ENCODE measurements at places on chromosomes 12 and 14.

- DNase-seq, result no peak
Observed at GRCh38 chr14:79254069-79254775, 957.1 kb downstream of the DIO2 start.

DNA sequence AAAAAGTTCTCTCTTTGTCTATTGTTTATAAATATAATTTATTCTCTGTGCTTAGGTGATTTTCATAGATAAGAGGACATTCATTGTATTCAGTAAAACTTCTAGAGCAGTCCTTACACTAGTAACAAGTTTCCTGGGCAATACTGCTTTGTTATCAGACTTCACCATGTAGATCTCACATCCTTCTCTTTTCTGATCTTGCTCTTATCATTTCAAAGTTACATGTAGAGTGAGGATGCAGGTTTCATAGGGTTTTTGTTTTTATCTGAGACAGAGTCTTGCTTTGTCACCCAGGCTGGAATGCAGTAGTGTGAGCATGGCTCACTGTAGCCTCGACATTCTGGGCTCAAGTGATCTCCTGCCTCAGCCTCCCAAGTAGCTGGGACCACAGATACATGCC lies 789.5 kb downstream of the DIO2 start:
- DNase-seq, result no peak

- peak; percentile 68 for DNase-seq
Observed at GRCh38 chr12:6946033-6946919, 2.5 kb downstream of the C12orf57 start.

DNA sequence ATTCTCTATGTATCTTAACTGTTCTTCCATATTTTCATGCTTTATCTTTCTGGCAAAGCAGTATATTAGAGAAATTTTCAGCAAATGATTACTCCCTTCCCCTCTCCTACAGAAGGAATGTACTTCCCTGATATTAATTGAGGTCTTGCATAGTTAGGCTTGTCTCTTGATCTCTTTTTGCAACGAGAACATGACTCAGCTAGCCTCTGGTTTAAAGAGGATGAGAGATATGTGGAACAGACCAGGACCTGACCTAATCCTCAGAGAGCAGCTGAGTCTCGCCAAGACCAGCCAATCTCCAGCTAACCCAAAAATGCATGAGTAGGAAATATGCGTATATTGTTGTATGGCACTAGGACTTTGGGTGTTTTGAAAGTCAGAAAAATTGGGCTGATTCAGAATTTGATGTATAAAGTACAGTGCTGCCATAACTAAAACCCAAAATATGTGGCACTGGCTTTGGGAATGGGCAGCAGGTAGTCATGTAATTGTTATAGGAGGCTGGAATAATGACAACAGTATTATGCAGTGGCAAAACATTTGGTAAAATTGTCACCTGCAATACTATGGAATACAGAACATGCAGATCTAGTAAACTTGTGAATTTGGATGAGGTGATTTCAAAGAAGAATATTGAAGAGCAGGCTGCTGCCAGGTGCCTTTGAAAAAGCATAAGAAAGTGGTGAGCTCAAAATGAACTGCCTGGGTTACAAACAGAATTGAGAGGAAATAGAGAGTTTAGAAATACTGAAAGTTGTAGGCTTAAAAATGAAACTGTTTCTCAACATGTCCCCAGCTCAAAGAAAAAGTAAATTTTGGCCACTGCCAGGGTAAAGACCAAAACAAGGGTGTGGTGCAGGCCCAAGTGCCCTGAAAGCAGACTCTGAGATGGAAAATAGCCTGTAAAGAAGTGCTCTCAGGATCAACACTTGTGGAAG lies 9.3 kb upstream of the USP15 start:
- DNase-seq, result no peak

DNA sequence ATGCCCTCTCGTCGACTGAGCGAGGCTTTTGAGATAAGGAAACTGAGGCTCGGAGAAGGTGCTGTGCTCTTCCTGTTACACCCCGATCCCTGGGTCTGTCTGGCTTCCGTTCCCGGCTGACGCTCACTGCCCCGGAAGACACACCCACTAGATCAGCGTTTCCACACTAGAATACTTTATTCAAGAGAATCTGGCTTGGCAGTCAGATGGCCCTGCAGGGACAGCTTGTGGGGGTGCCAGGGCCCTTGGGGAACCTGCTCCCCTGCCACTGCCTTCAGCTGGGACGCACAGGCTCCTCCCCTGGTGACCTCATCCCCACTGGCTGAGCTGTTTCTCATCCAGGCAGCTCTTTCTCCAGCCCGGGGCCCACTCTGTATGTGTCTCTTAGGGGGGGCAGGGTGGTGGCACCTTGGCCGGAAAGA lies 13.7 kb downstream of the PGF start:
- DNase-seq, result no peak
